ENCODE measurements at places on chromosomes 7 and 10. TPM values are rescaled to one million over a fixed set of nuclear protein-coding genes. Genes with fewer than 3 reads are reported as not detected.

Gene NPM3
- total RNA-seq: 44.9 TPM

Gene SORBS1
- 72.9 TPM for total RNA-seq

Gene CALCR
- 0.38 TPM for total RNA-seq

Gene PDZD7
- 2.1 TPM for total RNA-seq

Gene SORCS1
- 66.1 TPM for total RNA-seq

Gene OPN4
- total RNA-seq: not detected

Gene KCNH2
- total RNA-seq: 22.7 TPM

Gene CARD11
- total RNA-seq: 1.6 TPM

Gene GCC1
- total RNA-seq: 14.6 TPM

Gene HKDC1
- 18.0 TPM for total RNA-seq

Gene AGBL3
- total RNA-seq: 5.8 TPM
